ENCODE measurements at places on chromosomes 7 and 10. TPM values are rescaled to one million over a fixed set of nuclear protein-coding genes. Genes with fewer than 3 reads are reported as not detected.

NME8 gene
- total RNA-seq = 0.59 TPM

LDB3 gene
- total RNA-seq = not detected

MEOX2 gene
- 0.60 TPM for total RNA-seq

TRPV5 gene
- not detected for total RNA-seq

ADRB1 gene
- 3.0 TPM for total RNA-seq

- no peak for DNase-seq
- peak overlapping the region; percentile 71 for H3K27ac ChIP-seq
- no peak overlapping the region for H3K4me3 ChIP-seq
Observed at GRCh38 chr10:24887855-24888231, 64.6 kb downstream of the PRTFDC1 start.

DNA sequence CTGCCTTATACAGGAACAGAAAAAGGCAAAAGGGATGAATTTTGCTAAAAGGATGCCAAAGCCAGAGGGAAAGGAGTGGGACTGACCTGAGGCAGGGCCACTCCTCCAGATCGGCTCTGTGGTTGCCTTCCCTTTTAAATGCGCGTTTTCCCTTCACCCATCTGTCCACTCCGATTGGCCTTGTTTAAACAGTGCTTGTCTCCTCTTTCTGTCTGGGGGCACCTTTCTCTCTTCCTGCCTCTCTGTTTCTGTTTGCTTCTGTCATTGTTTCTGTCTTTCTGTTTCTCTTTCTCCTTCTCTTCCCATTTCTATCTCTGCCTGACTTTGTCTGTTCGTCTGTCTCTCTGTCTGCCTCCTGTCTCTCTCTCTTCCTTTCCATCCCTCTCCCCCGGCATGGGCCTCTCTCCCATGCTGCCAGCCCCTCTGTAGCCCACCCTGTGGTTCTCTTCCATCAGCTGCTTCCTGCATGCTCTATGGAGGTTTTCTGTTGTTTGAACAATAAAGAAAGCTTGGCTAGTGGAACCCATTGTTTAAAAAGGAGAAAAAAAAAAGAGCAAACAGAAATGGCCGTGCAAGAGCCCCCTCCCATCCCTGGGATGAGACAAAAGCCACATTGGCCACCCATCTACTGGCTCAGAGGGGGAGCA, 29.5 kb upstream of the HSPB1 start:
- peaks cover 8% of the 10 kb centered on the region for H3K27me3 ChIP-seq
- no peaks in the 10 kb centered on the region for H3K36me3 ChIP-seq
- H3K4me1 ChIP-seq = peaks cover 3% of the 10 kb centered on the region
- no peak overlapping the region for H3K27ac ChIP-seq

DNA sequence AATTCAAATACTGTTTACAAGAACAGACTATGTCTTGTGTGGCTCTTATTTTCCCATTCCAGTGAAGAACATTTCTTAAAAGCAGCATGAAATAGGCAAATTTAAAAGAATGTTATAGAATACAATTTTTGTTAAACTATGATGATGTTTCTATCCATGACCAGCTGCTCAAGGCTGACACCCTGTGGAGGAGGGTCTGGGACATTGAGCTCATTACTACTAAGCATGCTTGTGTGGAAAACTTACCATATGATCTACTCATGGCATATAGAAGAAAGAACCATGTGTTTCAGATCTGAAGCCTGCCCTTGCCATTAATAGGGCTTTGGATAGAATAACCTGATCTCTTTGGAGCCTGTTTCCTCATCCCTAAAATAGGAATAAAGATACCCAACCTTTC, 125.0 kb downstream of the FOXP2 start:
- H3K4me1 ChIP-seq = no peaks in the 10 kb centered on the region
- H3K27ac ChIP-seq = no peak overlapping the region
- DNase-seq = no peak

OR13A1 gene
- total RNA-seq = 1.2 TPM

GIMAP5 gene
- 34.0 TPM for total RNA-seq

TAS2R4 gene
- total RNA-seq = 4.8 TPM

SPACDR gene
- 1.5 TPM for total RNA-seq
